A549 treated with RU486 at 1 μM for 4 hours (cell line): ENCODE measurements at places on chromosomes 16 and 17. TPM values are rescaled to one million over a fixed set of nuclear protein-coding genes. Genes with fewer than 3 reads are reported as not detected.

Gene SLFN14
- total RNA-seq: not detected in 5 replicates

Gene MT3
- total RNA-seq: 0.40 to 0.54 TPM in 2 of 5 replicates, not detected in the others

Gene FOXC2
- 2.1 to 3.4 TPM (median 2.9 TPM) in 5 replicates for total RNA-seq

Gene HIC1
- total RNA-seq: 0.96 to 1.8 TPM (median 1.6 TPM) in 5 replicates

Gene CALB2
- 6.7 to 9.8 TPM (median 7.3 TPM) in 5 replicates for total RNA-seq

Gene MT4
- not detected in 5 replicates for total RNA-seq

Gene IL21R
- total RNA-seq: not detected in 5 replicates
